Stimulated activated CD8-positive, alpha-beta memory T cell treated with anti-CD3 and anti-CD28 coated beads, Interleukin-7, amount 100 ng/mL, for 1 hour (primary cell): ENCODE measurements at places on chromosomes 5 and 9.

DNA sequence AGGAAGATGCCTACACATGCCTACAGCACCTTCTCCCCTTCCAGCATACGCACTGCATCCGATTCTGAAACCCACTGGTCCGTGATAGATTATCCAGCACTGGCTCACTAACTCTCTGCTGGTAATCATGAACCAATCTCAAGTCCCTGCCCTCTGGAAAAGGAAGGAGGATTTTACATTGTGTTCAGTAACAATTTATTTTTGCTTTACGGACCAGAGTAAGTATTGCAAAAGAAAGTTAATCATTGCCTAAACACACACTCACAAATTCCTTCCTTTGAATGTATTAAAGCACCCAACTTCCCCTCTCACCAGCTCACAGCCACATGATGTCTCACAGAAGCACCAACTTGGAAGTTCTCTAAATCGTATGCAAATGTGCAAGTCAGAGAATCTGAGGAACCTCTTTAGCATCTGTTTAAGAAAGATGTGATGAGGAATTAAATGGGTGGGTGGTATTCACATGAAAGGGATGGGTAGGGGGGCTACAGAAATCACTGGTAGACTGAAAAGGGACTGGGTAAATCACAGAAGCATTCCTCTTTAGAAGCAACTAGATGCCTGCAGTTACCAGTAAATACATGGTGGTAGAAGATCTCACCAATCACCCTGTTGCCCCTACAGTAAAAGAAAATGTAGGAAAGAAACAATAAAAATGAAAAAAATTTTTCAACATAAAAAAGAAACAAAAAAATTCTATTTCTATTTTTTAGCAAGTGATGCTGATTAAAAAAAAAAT, 8.4 kb downstream of the GNAQ start:
- no peak for DNase-seq

GRCh38 chr9:134286471-134287245, 39.6 kb upstream of the RXRA start:
- no peak for DNase-seq

DNA sequence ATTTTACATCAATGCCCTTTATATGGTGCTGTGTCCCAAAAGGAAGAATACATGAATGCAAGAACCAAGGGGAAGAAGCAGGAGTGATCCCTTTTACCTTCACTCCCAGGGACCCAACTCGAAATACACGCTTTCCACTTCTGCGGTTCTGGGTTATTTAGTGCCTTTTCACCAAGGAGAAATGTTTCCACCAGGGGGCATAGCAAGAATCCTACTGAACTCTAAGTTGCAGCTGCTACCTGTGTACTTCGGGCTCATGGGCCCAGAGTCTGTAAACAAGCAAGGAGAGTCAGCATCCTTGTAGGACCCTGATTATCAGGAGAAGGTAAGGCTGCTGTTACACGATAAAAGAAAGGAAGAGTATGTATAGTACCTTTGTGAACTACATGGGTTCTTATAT, 45.7 kb downstream of the DPYSL3 start:
- no peak for DNase-seq

DNA sequence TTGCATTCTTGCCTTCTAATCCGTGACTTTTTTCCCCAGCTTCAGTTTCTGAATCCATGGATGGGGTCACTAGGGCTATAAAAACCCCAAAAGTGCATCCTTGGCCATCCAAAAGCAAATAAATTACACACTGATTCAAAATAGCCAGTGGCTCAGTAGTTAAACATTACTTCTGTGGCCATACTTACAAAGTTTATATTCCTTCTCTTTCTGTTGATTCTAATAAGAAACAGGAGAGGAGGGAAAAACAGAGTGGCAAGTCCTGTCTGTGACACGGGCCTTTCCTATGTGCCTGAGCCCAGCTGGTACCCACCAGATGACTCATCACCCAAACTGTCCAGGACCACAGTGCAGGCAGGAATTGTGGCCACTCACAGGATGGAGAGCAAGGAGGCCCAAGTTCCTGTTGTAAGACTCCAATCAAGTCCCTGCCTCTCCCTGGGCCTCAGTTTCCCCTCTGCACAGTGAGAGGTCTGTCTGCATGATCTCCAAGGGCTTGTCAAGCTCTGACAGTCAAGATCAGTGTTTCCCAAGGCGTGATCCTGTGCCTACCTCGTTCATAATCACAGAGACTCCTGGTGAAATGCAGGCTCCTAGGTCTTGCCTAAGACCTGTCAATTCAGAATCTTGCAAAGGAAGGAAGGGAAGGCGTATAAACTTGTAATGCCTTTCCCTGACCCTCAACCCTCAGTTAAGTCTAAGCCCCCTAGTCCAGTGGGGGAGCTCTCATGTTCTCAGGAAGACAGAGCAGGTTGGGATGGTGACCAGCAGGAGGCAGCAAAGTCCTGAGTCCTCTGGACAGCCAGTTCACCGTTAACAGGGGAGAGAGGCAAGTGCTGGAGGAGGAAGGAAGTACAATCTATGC, 29.5 kb downstream of the TNIP1 start:
- peak; percentile 51 for DNase-seq

DNA sequence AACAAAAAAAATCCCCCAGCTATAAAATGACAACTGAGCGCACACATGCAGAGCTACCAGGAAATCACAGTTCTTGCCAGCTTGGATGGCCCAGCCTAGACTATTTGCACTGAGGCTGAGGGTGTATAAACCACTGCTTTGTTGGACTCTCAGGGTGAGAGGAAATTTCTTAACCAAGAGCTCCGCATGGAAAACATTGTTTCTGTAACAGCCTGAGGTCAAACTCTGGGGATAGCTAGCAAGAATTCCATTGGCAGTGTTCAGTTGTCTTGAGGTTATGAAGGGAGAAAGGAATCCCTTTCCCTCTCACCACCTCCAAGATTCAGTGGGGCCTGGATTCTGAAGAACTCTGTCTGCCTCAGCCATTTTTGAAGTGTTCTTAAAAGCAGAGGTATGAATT, 360.0 kb downstream of the OSTF1 start:
- no peak for DNase-seq

- no peak for DNase-seq
Measured at GRCh38 chr5:124670722-124671184, 75.7 kb downstream of the ZNF608 start.

DNA sequence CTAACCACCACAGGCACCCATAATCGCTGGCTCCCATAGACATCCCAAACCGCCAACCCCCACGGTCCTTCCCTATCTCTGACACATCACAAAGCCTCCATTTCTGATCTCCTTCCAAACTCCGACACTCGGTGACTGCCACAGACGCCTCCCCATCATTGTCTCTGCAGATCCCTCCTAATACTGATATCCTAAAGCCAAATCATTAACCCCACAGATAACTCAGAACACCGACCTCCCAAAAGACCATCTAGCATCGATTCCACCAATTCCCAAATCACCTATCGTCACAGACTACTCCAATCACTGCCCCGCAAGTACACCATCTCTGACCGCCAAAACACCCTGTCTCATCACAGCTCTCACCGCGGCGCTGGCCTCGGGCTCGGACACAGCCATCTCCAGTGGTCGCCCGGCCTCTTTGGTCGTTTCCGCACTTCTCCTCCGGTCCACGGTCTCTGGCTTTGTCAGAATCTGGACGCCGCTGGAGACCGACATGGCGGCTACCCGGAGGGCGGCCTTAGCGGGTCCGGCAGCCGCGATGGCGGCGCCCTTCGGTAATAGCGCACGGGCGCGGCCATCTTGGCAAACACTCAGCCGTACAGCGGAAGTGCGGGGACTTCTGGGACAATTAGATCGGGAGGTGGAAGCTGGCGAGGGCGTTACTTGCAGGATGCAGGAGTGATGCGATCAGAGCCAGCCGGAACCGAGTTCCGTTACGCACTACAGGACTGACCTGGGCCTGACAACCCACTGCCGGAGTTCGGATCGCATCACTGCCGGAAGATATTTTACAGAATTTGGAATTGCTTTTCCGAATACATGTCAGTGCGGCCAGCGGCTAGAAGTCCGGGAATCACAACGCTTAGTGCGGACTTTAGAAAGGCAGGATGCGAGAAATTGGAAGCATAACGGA, at the start of gene ZFP37:
Gene ZFP37, minus strand, starts transcription at position 534 of the 916 bp plus-strand sequence. Its CDS starts 36 bp downstream, at position 498.
- peak; percentile 57 for DNase-seq

DNA sequence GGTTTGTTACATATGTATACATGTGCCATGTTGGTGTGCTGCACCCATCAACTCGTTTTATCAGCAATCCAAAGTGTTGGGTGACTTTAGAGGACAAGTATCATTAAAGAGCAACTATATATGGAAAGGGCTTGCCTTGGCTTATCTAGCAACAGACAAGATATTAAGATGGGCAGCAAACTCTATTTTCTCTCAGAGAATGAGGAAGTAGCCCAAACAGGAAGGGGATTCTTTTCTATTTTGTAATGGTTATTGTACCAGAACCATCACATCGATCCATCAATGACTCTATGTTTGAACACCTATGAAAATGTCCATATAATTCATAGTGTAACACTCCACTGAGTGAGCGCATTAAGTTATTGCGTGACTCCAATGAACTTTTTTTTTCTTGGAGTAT, 260.1 kb upstream of the SLC24A2 start:
- DNase-seq, result no peak

DNA sequence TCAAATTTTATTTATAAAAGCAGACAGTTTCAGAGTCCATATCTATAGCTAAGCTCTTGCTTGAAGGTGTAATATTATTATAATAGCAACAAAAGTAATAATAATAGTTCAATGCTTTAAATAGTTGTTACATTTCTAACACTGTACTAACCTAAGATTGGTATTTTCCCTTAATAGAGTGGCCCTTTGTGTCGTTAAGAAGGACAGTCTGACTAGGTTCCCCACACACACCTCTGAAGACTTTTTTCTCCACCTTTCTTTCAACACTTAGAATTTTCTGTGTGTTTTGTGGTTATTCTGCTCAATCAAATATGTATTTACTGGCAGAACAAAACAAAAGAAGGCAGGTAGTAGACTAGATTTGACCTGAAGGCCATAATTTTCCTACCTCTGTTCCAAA, 223.2 kb upstream of the ACO1 start:
- no peak for DNase-seq

GRCh38 chr5:59525957-59526356, 367.6 kb downstream of the PDE4D start:
- DNase-seq, result no peak

GRCh38 chr5:15132816-15133405, 261.3 kb upstream of the ANKH start:
- no peak for DNase-seq

DNA sequence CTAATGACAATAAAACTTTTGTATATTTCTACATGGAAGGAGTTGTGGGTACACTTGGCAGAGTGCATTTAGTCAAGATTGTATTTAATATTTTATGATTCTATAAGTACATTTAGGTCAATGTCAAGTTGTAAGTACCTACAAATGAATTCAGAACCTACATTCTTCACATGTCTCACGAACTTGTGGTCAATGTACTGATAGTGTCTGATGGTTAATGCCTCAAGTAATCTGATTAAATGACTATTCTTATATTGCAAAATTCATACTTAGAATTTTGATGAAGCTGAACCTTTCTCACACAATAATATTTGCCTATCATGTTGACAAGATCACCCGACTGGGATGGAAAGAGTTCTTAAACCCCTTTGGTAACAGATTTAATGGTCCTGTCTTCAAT, 444.5 kb downstream of the CTNND2 start:
- no peak for DNase-seq

- DNase-seq, result no peak
Measured at GRCh38 chr5:67520161-67520908, 323.7 kb upstream of the CD180 start.

- DNase-seq, result no peak
Measured at GRCh38 chr5:173832386-173832785, 55.8 kb upstream of the CPEB4 start.

GRCh38 chr5:67748165-67748690, 467.3 kb upstream of the PIK3R1 start:
- DNase-seq, result no peak

- no peak for DNase-seq
Measured at GRCh38 chr5:52767766-52768480, 19.8 kb upstream of the ITGA1 start.

DNA sequence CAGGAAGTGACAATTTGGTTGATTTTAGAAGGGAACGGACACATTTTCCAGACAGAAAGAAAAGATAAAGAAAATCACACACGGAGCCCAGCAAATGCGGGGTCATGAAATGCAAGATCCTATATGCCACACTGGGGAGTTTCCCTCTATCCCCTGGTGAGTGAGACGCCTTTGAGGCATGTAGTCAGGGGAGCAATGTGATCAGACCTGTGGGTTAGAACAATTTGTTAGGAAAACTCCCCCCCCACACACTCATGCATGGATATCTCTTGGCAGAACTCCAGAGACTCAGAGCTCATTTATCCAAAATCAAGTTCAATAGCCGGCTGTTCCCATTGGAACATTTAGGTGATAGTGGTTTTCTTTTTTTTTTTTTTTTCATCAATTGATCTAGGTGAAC, 71.7 kb upstream of the TRIO start:
- no peak for DNase-seq

DNA sequence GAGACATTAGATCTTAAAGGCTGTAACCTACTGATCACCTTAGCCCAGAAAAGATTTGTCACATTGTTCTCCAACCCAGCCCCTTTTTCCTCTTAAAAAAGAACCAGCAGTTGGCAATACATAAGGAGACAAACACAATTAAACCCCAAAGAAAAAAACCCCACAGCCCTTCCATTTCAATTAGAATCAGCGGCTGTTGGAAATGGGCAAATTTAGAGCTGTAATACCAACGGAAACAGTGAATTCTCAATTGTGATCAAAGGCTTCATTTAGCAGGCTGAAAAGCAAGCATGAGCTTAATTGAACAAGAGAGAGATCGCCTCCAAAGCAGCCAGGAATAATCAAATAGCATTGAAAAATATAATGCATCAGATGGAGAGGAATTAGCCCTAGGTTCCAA, 153.6 kb downstream of the FAM114A2 start:
- no peak for DNase-seq

DNA sequence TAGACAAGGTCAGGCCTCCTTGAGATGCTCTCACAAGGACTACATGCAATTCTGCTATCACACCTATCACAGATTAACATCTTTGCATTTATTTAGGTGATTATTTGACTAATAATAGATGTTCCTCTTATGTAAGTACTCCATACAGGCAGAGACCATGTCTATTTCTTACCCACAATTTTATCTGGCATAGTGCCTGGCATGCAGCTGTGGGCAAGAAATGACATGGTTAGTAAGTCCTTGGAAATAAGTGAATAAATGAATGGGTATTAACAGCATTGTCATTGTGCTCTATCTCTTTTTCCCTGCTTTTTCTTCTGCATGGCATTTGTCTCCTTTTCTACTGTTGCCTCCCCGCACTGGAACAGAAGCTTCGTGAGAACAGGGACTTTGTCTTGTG, 49.4 kb downstream of the SLC22A5 start:
- DNase-seq, result no peak

DNA sequence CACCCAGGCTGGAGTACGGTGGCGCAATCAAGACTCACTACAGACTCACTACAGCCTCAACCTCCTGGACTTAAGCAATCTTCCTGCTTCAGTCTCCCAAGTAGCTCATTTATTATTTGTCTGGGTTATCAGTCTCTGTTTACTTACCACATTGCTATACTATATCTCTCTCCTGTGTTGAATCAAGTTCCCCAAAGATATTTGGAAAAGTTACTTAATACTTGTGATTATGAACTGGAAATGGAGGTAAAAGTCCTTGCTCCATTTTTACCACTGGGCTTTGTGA, 55.6 kb downstream of the ANGPTL2 start:
- no peak for DNase-seq
